ENCODE measurements at places on chromosomes 7 and 10. TPM values are rescaled to one million over a fixed set of nuclear protein-coding genes. Genes with fewer than 3 reads are reported as not detected.
A peak's percentile ranks its signal among the peaks of the same experiment; 100 is the strongest.

- DNase-seq, result no peak
- no peak overlapping the region for H3K27ac ChIP-seq
- H3K27me3 ChIP-seq, result no peaks in the 10 kb centered on the region
- H3K36me3 ChIP-seq, result no peaks in the 10 kb centered on the region
- H3K4me3 ChIP-seq, result no peak overlapping the region
Measured at GRCh38 chr7:113832196-113832745, 86.5 kb downstream of the PPP1R3A start.

GRCh38 chr10:86315549-86315942, 51.0 kb downstream of the GRID1 start:
- H3K4me1 ChIP-seq, result no peaks in the 10 kb centered on the region
- H3K4me3 ChIP-seq, result no peak overlapping the region
- DNase-seq, result no peak
- H3K27ac ChIP-seq, result no peak overlapping the region

DNA sequence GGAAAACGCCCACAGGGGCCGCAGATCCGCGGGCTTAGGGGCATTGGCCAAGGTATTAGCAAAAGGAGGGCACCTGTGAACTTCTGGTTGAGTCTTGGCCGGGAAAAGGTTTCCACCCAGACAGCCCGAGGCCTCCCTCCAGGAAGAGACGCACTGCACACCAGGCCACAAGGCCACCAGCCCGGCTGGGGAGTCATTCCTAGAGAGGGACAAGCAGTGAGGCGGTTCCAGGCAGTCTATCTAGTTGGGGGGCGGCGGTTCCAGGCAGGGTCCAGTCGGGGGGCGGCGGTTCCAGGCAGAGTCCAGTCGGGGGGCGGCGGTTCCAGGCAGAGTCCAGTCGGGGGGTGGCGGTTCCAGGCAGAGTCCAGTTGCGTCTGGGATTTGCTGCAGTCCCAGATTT, 518.5 kb downstream of the GLRX3 start:
- no peak overlapping the region for H3K27ac ChIP-seq
- H3K36me3 ChIP-seq, result no peaks in the 10 kb centered on the region
- DNase-seq, result no peak
- no peaks in the 10 kb centered on the region for H3K4me1 ChIP-seq
- H3K4me3 ChIP-seq, result no peak overlapping the region
- H3K27me3 ChIP-seq, result no peaks in the 10 kb centered on the region

DNA sequence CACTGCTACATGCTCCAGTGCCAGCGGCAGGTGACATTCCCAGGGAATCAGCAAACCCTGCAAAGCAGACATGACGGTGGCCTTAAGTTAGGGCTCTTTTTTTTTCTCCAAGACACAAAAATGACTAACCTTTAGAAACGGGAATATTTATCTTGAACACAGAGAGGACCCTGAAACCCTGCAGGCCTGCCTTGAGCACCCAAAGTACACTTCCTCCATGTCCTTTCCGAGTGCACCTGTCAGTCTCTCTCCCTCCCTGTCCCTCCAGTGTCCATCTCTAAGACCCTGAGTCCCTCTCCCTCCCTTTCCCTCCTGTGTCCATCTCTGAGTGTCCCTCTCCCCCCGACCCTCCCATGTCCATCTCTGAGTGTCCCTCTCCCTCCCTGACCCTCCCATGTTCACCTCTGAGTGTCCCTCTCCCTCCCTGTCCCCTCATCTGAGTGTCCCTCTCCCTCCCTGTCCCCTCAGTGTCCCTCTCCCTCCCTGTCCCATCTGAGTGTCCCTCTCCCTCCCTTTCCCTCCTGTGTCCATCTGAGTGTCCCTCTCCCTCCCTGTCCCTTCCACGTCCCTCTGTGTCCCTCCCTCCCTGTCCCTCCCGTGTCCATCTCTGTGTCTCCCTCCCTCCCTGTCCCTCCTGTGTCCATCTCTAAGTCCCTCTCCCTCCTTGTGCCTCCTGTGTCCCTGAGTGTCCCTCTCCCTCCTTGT, 51.2 kb upstream of the CAMK2B start:
- H3K4me1 ChIP-seq, result peaks cover 40% of the 10 kb centered on the region
- 0 out of 2 replicates have a peak, but pooled peaks cover 7% of the 10 kb centered on the region for H3K36me3 ChIP-seq
- no peak overlapping the region for H3K27ac ChIP-seq
- no peaks in the 10 kb centered on the region for H3K27me3 ChIP-seq
- no peak overlapping the region for H3K4me3 ChIP-seq

DNA sequence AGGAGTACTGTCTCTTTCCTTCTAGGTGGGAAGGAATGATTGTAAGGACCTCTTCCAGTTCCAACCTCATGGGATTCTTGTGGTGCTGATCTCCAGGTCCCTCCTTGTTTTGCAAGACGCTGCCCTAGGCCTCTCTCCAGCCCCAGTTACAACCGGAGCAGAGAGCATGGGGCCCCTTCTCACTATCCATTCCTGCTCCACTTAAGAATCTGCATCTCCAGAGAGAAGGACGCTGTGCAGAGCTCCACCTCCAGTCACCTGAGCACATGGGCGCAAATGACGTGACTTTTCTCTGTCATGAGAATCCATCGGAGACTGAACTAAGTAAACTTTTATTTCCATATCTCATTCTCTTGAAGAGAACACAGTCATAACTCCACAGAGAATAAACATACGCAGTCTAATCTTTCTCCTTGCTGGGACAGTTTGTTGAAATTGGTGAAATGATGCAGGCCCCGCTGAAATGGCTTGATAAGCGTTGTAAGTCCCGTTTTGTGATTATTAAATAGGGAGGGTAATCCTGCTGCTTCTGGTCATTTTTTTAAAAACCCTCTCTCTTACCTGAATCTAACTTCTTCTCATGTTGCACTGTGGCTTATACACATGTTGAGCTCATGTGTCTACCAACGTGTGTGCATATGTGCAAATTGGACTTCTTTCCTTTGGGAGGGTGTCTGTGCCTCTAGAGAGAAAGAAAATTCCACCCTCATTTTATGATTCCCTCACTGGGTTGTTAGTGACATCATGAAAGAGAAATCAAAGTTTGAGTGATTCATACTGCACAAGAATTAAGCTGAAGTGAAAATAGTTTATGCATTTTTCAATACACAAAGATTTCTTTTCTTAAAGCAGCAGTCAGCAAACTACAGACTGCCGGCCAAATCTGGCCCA, 133.2 kb upstream of the TBX20 start:
- no peak for DNase-seq
- no peak overlapping the region for H3K27ac ChIP-seq
- H3K36me3 ChIP-seq, result no peaks in the 10 kb centered on the region
- no peaks in the 10 kb centered on the region for H3K4me1 ChIP-seq
- H3K27me3 ChIP-seq, result no peaks in the 10 kb centered on the region

- H3K36me3 ChIP-seq, result no peaks in the 10 kb centered on the region
- DNase-seq, result peak; percentile 14
- no peak overlapping the region for H3K27ac ChIP-seq
- no peaks in the 10 kb centered on the region for H3K27me3 ChIP-seq
Measured at GRCh38 chr7:30240106-30240800, 44.1 kb upstream of the ZNRF2 start.

- 0 out of 2 replicates have a peak, but pooled peaks cover 3% of the 10 kb centered on the region for H3K4me1 ChIP-seq
- H3K4me3 ChIP-seq, result no peak overlapping the region
- no peak for DNase-seq
- no peaks in the 10 kb centered on the region for H3K27me3 ChIP-seq
Measured at GRCh38 chr7:94313926-94314325, 80.8 kb upstream of the COL1A2 start.

DNA sequence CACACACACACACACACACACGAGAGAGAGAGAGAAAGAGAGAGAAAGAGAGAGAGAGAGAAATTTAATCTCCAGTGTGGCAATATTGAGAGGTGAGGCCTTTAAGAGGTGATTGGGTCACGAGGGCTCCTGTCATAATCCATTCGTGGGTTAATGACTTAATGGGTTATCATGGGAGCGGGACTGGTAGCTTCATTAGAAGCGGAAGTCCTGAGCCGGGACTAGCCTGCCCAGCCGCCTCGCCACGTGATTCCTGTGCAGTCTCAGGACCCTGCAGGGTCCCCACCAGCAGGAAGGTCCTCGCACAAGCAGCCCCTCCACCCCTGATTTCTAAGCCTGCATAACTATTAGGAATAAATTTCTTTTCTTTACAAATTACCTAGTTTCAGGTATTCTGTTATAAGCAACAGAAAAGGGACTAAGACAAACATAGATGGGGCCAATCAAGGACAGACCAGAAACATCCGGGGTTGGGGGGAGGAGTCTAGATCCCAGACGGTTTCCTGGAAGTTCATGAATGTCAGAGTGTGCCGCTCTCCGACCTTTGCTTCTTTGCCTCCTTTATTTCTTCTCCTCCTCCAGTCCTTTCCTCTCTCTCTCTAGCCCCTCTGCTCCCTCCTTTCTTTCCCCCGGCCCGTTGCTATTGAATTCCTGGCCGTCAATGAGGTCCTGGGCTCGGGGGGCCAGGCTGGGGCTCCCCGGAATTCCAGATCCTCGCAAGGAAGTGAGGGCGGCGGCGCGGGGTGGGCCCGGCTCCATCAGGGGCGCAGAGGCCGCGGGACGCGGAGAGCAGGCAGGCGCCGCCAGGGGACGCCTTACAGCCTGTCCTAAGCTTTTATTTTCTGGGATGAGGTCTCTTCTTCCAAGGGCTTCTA, 146.8 kb downstream of the CYP26A1 start:
- H3K4me1 ChIP-seq, result peaks cover 25% of the 10 kb centered on the region
- no peak overlapping the region for H3K27ac ChIP-seq
- H3K36me3 ChIP-seq, result no peaks in the 10 kb centered on the region
- H3K4me3 ChIP-seq, result no peak overlapping the region
- no peak for DNase-seq
- no peaks in the 10 kb centered on the region for H3K27me3 ChIP-seq

DNA sequence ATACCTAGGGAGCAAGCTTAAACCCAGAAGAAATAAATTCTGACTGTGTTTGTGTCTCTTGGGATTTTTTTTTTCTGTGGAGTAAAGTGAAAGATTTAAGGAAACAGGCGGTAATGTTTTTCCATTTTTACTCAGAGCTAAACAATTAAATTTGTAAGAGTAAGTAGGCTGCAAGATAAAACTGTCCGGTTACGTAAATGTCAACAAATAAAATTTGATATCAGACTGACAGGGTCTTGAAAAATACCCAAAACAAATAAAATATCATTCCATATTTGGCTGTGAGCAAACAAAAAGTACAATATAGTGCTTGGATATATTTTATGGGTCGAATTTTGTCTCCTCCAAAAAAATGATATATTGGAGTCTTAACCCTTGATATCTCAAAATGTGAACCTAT, 217.6 kb downstream of the PCLO start:
- H3K4me3 ChIP-seq, result no peak overlapping the region
- no peaks in the 10 kb centered on the region for H3K4me1 ChIP-seq
- no peaks in the 10 kb centered on the region for H3K36me3 ChIP-seq
- H3K27me3 ChIP-seq, result peaks cover 2% of the 10 kb centered on the region
- no peak overlapping the region for H3K27ac ChIP-seq

Gene PRSS37
- not detected for total RNA-seq

Gene PTF1A
- total RNA-seq, result not detected

- no peaks in the 10 kb centered on the region for H3K4me1 ChIP-seq
- H3K27me3 ChIP-seq, result peaks cover 2% of the 10 kb centered on the region
- no peak overlapping the region for H3K27ac ChIP-seq
- H3K4me3 ChIP-seq, result no peak overlapping the region
- H3K36me3 ChIP-seq, result no peaks in the 10 kb centered on the region
Measured at GRCh38 chr10:11142777-11143176, 125.1 kb downstream of the CELF2 start.

Gene ZNF862
- total RNA-seq, result 3.3 TPM

Gene ASB15
- 1.4 TPM for total RNA-seq

DNA sequence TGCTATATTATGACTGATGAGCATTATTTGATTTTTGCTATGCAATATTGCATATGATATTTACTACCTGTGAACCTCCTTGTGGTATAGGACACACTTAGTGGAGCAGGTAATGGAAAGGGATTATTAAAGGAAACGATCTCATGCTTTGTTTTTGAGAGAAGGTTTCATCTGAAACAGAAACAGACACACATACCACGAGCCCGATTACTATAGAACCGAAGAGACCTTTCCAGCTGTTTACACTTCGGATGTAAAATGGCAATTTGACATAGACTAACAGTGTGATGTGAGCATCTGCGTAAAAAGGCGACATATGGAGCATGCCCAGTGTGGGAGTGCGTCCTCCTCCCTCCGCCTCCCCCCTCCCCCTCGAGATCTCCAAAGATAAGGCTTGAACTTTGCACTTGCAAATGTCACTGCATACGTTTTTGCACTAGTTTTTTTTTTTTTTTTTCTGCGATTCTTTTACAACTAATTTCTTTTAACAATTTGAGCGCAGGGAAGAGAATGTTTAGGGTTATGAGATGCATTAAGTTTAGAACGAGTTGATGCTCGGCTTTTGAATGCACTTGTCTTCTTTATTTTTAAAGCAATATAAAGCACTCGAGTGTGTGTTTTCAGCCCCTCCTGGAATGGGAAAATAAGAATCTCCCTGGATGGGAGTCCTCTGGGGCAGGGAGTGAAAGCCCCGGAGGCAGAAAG, 251.0 kb downstream of the NSUN6 start:
- no peaks in the 10 kb centered on the region for H3K27me3 ChIP-seq
- no peak overlapping the region for H3K4me3 ChIP-seq
- no peaks in the 10 kb centered on the region for H3K36me3 ChIP-seq

- H3K4me1 ChIP-seq, result peaks cover 18% of the 10 kb centered on the region
- no peaks in the 10 kb centered on the region for H3K27me3 ChIP-seq
- H3K4me3 ChIP-seq, result no peak overlapping the region
- peak; percentile 57 for DNase-seq
- no peaks in the 10 kb centered on the region for H3K36me3 ChIP-seq
Measured at GRCh38 chr7:21960922-21961321, 15.2 kb upstream of the CDCA7L start.

GRCh38 chr10:103781329-103782061, 73.9 kb downstream of the SH3PXD2A start:
- no peak overlapping the region for H3K27ac ChIP-seq
- H3K27me3 ChIP-seq, result no peaks in the 10 kb centered on the region

- peaks cover under 1% of the 10 kb centered on the region for H3K4me1 ChIP-seq
- H3K36me3 ChIP-seq, result no peaks in the 10 kb centered on the region
- H3K27ac ChIP-seq, result no peak overlapping the region
- no peak overlapping the region for H3K4me3 ChIP-seq
Measured at GRCh38 chr10:15545884-15546283, 173.8 kb downstream of the ITGA8 start.

Gene ADAM22
- total RNA-seq, result 0.06 TPM

- no peaks in the 10 kb centered on the region for H3K27me3 ChIP-seq
- no peak overlapping the region for H3K27ac ChIP-seq
- H3K4me1 ChIP-seq, result no peaks in the 10 kb centered on the region
- H3K36me3 ChIP-seq, result no peaks in the 10 kb centered on the region
- no peak overlapping the region for H3K4me3 ChIP-seq
- DNase-seq, result no peak
Measured at GRCh38 chr10:23604613-23605012, 165.7 kb downstream of the OTUD1 start.

- no peaks in the 10 kb centered on the region for H3K27me3 ChIP-seq
- H3K4me1 ChIP-seq, result no peaks in the 10 kb centered on the region
- H3K27ac ChIP-seq, result no peak overlapping the region
- no peak for DNase-seq
- H3K36me3 ChIP-seq, result no peaks in the 10 kb centered on the region
Measured at GRCh38 chr10:65142641-65143435, 1621.6 kb downstream of the REEP3 start.

DNA sequence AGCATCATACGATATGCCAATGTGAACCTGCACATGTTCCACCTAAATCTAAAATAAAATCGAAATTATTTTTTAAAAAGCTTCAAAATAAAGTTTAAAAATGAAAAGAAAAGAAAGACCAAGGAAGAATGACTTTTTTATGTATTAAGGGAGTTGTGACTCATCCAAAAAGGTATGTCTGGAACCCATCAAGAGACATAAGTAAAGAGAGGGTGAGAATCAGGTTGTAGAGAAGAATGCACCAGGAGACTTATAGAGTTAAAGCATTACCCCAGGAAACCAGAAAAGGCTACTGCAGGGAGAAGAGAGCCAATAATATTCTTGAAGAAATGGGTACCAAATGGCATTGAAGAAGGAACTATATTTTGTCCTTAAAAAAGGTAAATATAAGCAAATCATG, 69.8 kb downstream of the CTTNBP2 start:
- no peaks in the 10 kb centered on the region for H3K36me3 ChIP-seq
- DNase-seq, result no peak

All from SJSA1 (cell line).